ENCODE measurements at places on chromosomes 4 and X.

GRCh38 chr4:76990288-76991080 is 40.9 kb downstream of the SEPTIN11 start:
- DNase-seq = no peak

GRCh38 chr4:111136438-111136837 is 513.6 kb upstream of the PITX2 start:
- no peak for DNase-seq

GRCh38 chr4:154973244-154974035 is 192.4 kb downstream of the RBM46 start:
- no peak for DNase-seq

- DNase-seq = no peak
Measured at GRCh38 chr4:57080781-57081650, 29.2 kb downstream of the IGFBP7 start.

GRCh38 chr4:123597586-123597985 is 201.0 kb downstream of the SPRY1 start:
- no peak for DNase-seq

DNA sequence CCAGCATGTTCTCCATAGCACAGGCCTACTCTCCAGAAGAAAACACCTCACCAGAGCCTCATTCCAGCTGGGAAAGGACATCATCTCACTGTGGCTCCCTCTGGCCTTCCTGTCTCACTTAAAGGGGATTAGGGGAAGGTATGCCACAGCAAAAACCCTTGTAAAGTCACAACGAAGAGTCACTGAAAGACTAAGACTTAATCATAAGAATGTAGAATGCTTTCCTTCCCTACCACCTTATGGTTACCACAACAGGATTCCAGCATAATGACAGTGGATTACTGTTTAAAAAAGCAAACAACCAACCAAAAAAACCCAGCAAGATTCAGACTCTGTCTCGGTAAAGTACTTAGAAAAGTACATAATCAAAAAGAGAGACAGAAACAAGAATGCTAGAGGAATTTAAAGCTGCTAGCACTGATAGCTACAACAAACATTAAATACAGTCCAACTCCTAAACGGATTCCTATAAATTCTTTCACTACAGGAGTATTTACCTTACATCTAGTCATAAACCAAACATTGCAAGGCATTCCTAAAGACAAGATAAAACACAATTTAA is 75.1 kb downstream of the BANK1 start:
- no peak for DNase-seq

Measured in SHP77 treated with DMSO at 0.1 percent for 48 hours (cell line).